ENCODE measurements at places on chromosomes 16 and 17.

- DNase-seq: no peak
Observed at GRCh38 chr17:20010099-20010863, 1.1 kb downstream of the SPECC1 start.

DNA sequence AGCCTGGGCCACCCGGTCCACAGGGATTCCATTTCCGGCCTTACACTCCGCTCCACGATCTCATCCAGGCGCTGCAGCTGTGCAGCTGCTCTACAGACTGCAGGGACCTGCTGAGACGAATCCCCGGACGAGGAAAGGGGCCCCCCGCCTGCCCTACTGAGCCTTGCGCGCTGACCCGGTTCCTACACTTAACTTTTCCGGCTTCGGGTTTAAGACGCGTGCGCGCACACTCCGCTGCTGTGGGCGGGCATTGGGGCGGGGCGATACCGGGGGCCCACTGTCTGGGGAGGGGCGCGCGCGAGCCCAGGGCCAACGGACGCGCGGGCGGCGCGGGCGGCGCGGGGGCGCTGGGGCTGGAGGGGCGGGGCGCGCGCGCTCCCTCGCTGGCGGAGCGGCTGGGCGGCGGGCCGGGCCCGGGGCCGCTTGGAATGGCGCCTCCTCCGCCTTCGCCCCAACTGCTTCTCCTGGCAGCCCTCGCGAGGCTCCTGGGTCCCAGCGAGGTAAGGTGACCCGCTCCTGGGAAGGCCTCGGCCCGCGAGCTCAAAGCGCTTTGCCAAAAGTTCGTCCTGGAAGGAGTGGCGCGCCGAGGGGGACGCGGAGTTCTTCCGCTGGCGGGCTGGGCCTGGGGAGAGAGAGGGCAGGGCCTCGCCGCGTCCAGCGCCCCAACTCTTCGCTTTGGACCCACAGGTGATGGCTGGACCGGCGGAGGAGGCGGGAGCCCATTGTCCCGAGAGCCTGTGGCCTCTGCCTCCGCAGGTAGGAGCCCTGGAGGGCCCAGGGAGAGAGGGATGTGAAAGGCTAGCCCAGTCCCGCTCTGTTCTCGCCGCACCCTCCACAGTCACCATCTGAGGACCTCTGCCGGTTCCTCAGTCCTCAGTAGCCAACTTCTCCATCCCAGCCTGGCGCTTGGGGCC lies at the start of gene TP53I13:
Gene TP53I13 (plus strand): TSS at position 371 of the 914 bp plus-strand sequence. CDS start 58 bp downstream, at position 429.
- no peak for DNase-seq

DNA sequence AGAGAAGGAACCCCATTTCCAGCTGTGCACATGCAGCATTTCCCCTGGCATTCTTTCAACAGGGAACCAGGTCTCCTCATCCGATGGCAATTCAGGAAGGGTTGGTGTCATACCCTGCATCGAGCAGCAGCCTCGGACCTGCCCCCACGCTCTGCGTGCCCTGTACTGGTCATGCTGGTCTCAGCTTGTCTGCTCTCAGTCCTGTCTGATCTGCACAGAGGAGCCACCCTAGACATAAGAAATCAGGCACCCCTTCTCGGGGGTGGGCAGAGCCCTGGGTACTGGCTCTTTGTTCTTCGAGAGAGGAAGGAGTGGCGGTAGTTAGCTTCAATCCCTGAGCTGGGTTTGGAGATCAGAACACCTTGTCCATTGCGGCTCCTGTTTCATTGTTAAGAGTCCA lies 162.0 kb upstream of the RPH3AL start:
- no peak for DNase-seq

GRCh38 chr16:53636978-53637377 lies 66.7 kb downstream of the RPGRIP1L start:
- DNase-seq: no peak

- no peak for DNase-seq
Observed at GRCh38 chr16:79162977-79163376, 437.6 kb downstream of the MAF start.

DNA sequence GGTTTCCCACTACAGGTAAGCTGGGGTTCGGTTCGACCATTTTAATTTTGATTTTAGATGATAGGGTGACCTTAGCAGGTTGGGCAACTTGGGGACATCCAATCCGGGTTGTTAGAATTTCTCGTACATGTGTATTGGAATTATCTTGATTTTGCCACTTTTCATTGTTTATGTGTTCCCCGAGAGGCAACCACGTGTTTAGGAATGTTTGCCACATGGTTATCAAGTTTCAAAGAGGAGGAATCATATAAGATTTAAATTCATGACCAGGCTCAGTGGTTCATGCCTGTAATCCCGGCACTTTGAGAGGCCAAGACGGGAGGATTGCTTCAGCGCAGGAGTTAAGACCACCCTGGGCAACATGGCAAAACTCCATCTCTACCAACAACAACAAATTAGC lies 10.0 kb upstream of the SLC47A1 start:
- no peak for DNase-seq
